ENCODE measurements at places on chromosomes 12 and 14. TPM values are rescaled to one million over a fixed set of nuclear protein-coding genes. Genes with fewer than 3 reads are reported as not detected.

GRCh38 chr14:69392481-69392880 is 5.6 kb downstream of the ERH start:
- no peak for DNase-seq

DNA sequence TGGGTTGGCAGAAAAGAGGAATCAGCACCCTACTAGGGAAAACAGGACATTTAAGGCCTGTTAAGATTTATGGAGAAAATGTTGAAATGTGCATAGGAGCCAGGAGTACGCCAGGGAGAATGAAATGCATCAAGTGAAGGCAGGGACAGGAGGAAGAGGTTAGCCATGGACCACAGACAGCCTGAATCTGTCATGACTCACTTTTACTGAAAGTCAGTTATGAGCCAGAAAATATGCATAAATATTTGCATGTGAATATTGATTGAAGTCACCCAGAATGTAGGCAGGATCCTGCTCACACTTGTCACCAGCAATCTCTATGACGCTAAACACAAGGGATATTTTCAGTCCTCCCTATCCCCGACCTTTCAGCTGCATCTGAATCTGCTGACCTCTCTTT is 25.1 kb upstream of the CDK17 start:
- DNase-seq: no peak

- no peak for DNase-seq
Observed at GRCh38 chr14:85617791-85618190, 87.8 kb downstream of the FLRT2 start.

DNA sequence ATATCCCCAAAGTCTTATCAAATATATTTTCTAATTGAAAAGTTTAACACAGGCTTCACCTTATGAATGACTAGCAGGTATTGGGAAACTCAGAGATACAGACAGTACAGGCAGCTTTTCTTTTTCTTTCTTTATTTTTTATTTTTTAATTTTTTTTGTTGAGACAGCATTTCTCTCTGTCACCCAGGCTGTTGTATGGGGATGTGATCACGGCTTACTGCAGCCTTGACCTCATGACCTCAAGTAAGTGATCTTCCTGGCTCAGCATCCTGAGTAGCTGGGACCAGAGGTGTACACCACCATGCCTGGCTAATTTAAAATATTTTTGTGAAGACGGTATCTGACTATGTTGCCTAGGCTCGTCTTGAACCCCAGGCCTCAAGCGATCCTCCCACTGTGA is 85.0 kb downstream of the BRMS1L start:
- DNase-seq: no peak

GRCh38 chr12:110649341-110649847 is 35.5 kb downstream of the TCTN1 start:
- DNase-seq: no peak

DNA sequence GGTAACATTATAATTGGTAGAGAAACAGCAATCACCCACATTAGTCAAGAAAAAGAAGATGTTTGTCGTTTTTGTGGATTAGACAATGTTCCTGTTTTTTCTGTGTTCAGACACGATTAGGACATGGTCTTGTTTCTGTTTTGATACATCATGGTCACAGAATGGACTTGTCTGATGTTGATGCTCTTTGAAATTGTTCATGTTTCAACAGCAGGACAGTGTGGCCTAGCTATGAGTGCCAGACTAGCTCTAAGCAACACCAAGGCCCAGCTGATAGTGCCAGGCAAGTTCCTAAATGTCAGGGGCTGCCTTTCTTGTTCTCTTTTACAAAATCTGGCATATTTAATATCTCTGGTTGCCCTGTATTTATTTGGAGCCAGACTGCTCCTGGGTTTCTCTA is 40.9 kb upstream of the TOMM20L start:
- DNase-seq: no peak

Gene TPPP2
- total RNA-seq: not detected

Gene CLEC2A
- not detected for total RNA-seq

Gene FGF6
- not detected for total RNA-seq

Gene OR6J1
- total RNA-seq: not detected

Data from T-cell (primary cell).